ENCODE measurements at places on chromosomes 7 and 10. TPM values are rescaled to one million over a fixed set of nuclear protein-coding genes. Genes with fewer than 3 reads are reported as not detected.

OPN1SW gene
- total RNA-seq: not detected

SPDYE2 gene
- not detected for total RNA-seq

- no peak overlapping the region for H3K27ac ChIP-seq
- no peak overlapping the region for H3K4me3 ChIP-seq
- no peak for DNase-seq
- no peaks in the 10 kb centered on the region for H3K36me3 ChIP-seq
- H3K27me3 ChIP-seq: no peaks in the 10 kb centered on the region
Observed at GRCh38 chr10:33302208-33302829, 32.1 kb downstream of the NRP1 start.

DNA sequence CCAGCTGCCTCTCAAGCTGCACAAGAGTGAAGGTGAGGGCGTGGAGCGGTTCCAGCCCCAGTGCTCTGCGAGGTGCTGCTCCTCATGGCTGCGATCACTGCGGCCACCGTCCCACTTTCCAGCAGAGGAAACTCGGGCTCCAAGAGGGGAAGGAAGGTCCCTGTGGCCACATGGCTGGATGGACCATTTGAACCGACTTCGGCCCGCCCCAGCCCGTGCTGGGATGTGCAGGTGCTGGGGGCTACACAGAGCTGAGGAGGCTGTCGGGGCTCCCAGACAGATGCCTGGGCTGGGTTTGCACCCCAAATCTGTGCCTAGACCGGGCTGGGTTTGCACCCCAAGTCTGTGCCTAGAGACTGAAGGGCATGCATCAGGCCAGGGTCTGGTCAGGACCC lies 186.6 kb downstream of the DNAJB6 start:
- no peaks in the 10 kb centered on the region for H3K4me1 ChIP-seq
- H3K27me3 ChIP-seq: no peaks in the 10 kb centered on the region

GRCh38 chr7:18341756-18342155 lies 153.8 kb upstream of the HDAC9 start:
- H3K27ac ChIP-seq: no peak overlapping the region
- no peak overlapping the region for H3K4me3 ChIP-seq
- H3K36me3 ChIP-seq: no peaks in the 10 kb centered on the region
- H3K4me1 ChIP-seq: no peaks in the 10 kb centered on the region
- DNase-seq: no peak
- no peaks in the 10 kb centered on the region for H3K27me3 ChIP-seq

DNA sequence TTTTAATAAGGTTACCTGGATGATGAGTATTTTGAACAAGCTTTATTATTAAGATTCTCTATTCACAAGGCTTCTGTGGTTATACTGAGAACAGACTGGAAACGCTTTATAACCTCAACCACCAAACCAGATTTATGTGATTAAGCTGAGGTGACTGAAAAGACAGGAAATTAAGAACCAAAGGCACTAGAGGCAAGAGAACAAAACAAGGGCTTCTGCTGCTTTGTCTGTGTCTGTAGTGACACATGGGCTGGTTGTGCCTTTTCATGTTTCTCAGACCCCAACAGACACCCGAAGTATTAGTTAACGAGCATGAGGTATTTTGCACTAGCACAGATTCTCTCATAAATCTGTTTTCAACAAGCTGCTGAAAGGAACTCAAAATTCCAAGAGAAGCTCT lies 64.4 kb downstream of the RAPGEF5 start:
- H3K4me1 ChIP-seq: no peaks in the 10 kb centered on the region
- no peak overlapping the region for H3K27ac ChIP-seq
- no peak for DNase-seq
- no peaks in the 10 kb centered on the region for H3K27me3 ChIP-seq
- H3K4me3 ChIP-seq: no peak overlapping the region

Measured in right atrium auricular region (tissue), 2 donors.